ACHN (cell line): ENCODE measurements at places on chromosomes 5 and 9.
A peak's percentile ranks its signal among the peaks of the same experiment; 100 is the strongest.

GRCh38 chr9:120920806-120921178 is 5.8 kb downstream of the TRAF1 start:
- DNase-seq = no peak

GRCh38 chr9:113296796-113297558 is 6.2 kb downstream of the RNF183 start:
- DNase-seq = no peak

GRCh38 chr9:121772600-121773285 is 121.3 kb downstream of the DAB2IP start:
- DNase-seq = no peak

- DNase-seq = no peak
Observed at GRCh38 chr5:148768806-148769415, 57.5 kb upstream of the ADRB2 start.

DNA sequence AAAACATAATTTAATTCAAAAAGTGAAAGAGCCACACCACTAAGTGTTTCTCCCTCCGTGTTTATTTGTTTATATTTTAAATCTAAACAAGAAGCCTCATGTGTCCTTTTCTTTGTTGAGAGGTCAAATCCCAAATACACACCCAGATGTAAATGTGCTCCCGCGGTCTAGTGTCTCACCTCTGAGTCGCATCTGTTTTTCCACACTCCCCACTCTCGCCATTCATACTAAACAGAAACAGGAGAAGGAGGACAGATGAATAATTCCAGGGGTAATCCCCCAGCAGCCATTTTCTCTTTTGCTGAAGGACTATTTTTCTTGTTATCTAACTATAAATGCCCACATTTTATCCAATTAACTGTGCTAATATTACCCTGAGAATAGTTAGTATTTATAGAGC is 361.6 kb upstream of the RIOK2 start:
- no peak for DNase-seq

DNA sequence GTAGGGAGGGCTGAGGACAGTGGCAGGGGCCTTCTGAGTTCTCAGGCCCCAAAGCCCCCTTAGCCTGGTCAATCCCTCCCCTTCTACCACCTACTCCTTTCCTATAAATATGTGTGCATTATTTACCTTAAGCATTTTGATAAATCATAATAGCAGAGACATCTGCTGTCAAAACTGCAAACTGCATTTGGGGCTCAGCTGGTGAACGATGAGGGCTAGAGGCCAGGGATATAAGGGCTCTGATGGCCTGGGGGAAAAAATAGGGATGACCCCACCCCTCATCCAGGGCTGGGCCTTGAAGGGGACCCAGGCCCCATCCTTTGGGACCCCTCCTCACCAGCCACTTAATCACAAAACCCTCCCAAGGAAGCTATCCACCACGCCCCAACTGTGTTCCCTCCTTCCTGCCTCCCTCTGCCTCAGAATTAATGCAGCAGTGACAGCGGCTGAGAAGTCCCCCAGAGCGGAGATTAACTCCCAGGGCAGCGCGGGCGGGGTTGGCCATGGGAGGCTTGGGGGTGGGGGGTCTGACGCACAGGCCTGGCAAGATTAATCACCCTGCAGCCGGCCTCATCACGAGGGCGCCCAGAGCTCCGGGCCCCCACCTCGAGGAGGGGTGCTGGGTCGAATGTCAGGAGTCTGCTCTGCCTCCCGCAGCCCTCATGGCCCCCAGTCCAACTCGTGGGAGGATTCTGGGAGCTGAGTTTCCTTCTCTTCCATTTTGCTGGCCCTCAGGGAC is 42.1 kb downstream of the CXXC5 start:
- peak; percentile 17 for DNase-seq

GRCh38 chr5:1003296-1003937 is 5.2 kb upstream of the NKD2 start:
- DNase-seq = no peak

DNA sequence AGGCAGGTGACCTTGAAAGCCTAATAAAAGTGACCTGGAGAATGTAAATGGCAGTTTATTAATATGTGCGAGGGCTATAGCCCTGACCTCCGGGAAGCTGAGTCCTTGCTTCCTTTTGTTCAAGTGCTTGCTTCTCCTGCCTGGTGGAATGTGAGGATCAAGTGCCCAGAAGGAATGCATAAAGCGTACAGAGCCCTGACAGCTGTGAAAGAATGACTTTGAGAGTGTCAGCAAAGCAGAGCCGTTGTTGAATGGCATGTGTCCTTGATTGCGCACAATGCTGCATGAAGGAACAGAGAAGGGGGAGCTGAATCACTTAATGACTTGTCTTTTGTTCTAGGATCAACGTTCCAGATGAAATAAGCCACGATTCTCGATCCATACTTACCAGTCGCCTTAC is 133.0 kb downstream of the SLF1 start:
- no peak for DNase-seq

- DNase-seq = peak; percentile 79
Observed at GRCh38 chr9:3526165-3526996, 580 bp upstream of the RFX3 start.

GRCh38 chr5:72231991-72232703 is 87.9 kb downstream of the MRPS27 start:
- no peak for DNase-seq

DNA sequence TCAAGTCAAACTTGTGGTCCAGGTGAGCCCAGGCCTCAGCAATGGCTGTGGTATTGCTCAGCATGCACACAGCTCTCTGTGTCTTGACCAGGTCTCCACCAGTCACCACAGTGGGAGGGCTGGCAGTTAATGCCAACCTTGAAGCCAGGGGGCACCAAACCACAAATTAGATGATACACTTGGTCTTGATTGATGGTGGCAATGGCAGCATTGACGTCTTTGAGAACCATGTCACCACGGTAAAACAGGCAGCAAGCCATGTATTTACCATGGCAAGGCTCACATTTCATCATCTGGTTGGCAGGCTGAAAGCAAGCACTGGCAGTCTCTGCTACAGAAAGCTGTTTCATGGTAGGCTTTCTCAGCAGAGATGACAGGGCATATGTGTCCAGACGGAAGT is 40.0 kb downstream of the NIM1K start:
- peak; percentile 36 for DNase-seq

DNA sequence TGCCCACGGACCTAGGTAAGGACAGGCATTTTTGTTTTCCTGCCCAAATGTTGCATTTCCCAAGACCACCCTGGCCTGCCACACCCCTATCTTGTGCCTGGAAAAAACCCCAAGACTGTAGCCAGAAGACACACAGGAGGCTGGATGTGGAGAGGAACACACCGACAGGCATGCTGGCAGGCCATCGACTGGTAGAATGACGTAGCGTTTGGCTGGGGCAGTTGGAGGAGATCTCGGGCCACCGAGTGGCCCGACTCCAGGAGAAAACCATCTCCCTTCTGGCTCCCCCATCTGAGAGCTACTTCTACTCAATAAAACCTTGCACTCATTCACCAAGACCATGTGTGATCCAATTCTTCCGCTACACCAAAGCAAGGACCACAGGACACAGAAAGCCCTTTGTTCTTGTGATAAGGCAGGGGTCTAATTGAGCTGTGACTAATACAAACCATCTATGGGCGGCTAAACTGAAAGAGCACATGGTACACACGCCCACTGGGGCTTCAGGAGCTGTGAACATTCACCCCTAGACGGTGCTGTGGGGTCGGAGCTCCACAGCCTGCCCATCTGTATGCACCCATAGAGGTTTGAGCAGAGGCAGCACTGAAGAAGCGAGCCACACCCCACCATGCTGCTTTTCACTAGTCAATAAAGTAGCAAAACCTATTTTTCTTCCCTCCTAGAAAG is 38.9 kb upstream of the N4BP3 start:
- DNase-seq = no peak

GRCh38 chr5:95973793-95974325 is 12.2 kb upstream of the ELL2 start:
- DNase-seq = no peak

GRCh38 chr9:91193087-91193657 is 168.5 kb downstream of the AUH start:
- peak; percentile 96 for DNase-seq

GRCh38 chr5:171158581-171158980 is 150.5 kb upstream of the TLX3 start:
- DNase-seq = no peak

GRCh38 chr9:119280740-119281485 is 88.3 kb downstream of the BRINP1 start:
- no peak for DNase-seq

DNA sequence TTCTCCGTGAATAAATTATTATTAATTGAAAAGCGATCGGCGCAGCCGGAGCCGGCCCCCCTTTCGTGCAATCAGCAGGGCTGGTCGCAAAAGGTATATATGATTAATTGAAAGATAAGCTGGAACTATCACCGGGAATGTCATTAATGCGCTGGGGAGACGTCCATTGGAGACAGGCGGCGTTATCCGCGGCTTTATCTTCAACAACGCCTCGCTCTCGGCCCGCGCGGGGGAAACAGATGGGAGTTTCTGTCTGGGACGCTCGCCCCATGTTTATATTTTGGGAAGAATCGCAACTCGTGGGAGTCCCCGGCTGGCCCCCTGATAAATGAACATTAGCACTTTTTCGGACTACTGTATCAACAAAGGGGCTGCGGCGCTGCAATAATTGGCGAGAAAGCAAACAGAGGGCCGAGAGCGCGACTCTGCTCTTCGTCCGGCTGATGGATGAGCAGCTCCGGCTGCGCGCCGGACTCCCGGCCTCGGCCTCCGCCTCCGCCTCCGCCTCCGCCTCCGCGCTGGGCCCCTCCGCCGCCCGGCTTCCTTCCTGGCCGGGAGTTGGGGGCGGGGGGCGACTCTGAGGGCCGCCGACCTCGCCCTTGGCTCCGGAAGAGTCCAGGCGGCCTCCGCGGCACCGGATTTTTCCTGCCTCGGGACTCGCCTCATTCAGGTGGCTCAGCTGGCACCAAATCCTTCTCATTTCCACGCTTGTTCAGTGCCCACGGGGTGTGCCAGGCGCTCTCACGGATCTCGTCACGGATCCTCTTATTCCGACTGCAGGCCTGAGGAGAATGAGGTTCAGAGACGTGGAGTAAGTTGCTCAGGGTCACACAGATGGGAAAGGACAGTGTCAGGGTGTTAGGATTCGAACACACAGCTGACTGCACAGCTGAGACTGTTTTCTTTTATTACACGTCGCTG is 3.6 kb upstream of the NKX2-5 start:
- DNase-seq = no peak

- DNase-seq = no peak
Observed at GRCh38 chr5:171640480-171640879, 145.1 kb upstream of the SMIM23 start.

DNA sequence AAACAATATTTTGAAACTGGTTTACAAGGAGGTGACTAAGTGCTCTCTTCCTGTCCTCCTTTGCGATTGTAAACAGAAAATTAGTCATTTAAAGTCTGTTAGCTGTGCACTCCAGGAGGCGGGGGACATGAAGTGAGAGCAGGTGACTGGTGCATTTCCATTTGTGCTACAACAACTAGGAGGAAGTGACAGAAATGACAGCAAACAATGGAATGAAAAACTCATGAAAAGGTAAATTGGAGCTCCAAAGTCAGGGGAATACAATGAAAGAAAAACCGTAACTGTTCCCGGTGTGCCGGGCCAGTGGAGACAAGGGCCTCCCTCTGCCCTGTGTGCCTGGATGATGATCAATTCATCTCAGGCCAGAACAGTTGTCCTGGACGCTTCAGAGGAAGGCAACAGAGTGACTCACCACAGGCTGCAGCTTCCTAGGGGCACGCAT is 439.9 kb downstream of the GADD45G start:
- peak; percentile 5 for DNase-seq

DNA sequence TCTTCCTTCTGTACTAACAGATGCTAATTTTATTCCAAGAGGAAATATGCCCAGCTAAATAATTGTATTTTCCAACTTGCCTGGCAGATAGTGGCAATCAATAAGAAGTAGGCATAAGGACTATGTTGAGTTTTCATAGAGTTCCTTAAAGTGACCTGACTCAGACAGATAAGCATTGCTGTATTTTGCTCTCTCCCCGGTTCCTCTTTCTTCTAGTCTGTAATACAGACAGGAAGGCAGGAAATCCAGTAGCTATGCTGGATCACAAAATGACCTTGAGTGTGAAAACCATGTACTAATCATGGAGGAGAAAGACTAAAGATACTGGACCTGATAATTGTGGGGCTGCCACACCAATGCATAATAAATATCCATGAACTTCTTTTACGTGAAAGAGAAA is 701.7 kb downstream of the CETN3 start:
- no peak for DNase-seq

DNA sequence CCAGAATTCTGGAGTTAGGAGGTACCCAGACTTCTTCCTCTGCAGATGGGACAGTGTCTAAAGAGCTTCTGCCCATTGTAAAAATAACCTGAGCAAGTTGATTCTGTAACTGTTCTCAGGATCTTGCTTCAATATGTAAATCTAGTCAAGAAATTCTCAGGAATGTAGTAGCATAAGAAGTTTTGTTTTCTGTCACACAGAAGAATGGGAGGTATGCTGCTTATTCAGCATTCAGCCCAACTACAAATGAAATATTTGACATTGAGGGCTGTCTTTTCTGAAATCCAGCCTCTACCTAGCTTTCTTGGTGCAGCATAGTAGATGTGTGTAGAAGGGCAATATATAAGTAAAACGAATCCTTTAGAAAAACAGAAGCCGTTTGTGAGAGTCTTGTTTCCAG is 13.8 kb downstream of the MACIR start:
- no peak for DNase-seq

DNA sequence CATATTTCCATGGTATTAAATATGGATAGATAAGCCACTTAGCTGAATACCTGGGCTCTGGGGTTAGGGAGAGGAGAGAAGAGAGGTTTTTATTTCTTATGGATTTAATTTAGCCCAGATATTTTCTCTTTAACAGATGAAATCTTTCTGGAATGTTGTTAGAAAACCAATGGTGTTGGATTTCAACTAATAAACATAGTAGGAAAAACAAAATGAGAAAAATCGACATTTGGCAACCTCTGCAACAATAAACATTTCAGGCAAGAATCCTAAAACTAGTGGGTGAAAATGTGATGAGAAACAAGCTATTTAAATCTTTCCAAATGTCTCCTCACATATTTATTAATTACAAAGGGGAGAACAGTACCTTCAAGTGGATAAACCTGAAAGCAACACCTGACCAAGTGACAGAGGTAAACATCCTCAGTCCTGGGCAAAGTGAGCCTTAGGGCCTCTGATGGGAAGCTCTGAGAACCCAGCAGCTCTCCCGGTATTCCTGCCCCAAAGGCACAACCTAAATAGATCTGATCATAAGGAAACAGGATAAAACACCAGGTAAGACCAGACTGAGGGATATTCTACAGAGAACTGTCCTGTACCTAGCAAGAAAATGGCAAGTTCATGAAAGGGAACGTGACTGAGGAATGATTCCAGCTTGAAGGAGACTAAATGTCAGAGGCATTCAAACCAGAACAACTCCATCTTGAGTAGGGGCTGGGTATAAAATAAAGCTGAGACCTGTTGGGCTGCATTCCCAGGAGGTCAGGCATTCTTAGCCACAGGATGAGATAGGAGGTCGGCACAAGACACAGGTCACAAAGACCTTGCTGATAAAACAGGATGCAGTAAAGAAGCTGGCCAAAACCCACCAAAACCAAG is 163.7 kb downstream of the ESM1 start:
- DNase-seq = no peak
